CD4-positive, alpha-beta memory T cell (primary cell): ENCODE measurements at places on chromosomes 6 and 20. TPM values are rescaled to one million over a fixed set of nuclear protein-coding genes. Genes with fewer than 3 reads are reported as not detected.
A peak's percentile ranks its signal among the peaks of the same experiment; 100 is the strongest.

GRCh38 chr6:72999995-73000394 lies 225.3 kb downstream of the KHDC1L start:
- H3K4me3 ChIP-seq = no peak overlapping the region
- H3K36me3 ChIP-seq = no peaks in the 10 kb centered on the region
- H3K27ac ChIP-seq = no peak overlapping the region
- no peak for DNase-seq
- no peaks in the 10 kb centered on the region for H3K27me3 ChIP-seq

DNA sequence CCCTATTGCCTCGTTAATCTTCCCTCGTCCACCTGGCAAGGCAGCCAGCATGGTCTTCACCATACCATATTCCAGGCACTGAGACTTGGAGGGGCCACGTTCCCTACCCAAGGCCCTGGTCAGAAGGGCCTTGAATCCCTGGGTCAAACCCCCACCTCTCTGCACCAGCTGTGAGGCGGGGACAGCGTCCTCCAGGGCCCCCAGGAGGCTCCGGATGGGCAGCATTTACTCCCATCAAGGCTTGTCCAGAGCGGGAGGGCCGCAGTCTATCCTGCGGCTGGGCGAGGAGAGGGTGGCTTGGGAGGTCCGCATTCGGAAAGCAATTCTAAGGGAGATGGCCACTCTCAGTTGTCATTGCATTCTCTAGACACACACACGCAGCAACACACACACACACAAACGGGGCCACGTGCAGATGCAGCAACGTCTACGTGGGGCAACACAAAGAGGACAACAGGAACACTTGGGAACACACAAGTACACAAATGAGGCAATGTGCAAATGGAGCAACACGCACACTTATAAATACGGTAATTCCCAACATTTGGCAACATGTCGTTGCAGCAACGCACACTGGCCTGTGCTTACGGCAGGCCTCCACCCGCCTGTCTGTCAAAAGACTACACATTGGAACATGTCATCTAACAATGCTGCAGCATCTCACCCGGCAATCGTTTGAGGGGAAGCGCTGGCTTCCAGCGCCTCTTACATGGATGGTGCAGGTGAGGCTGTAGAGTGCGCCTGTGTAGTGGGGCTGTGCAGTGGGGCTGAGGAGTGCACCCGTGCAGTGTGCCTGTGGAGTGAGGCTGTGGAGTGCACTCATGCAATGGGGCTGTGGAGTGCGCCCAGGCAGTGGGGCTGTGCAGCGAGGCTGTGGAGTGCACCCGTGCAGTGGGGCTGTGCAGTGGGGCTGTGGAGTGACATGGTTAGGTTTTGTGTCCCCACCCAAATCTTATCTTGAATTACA lies 12.9 kb upstream of the NTSR1 start:
- no peaks in the 10 kb centered on the region for H3K4me1 ChIP-seq
- H3K27ac ChIP-seq = no peak overlapping the region
- DNase-seq = no peak
- H3K27me3 ChIP-seq = no peaks in the 10 kb centered on the region
- H3K4me3 ChIP-seq = no peak overlapping the region

DNA sequence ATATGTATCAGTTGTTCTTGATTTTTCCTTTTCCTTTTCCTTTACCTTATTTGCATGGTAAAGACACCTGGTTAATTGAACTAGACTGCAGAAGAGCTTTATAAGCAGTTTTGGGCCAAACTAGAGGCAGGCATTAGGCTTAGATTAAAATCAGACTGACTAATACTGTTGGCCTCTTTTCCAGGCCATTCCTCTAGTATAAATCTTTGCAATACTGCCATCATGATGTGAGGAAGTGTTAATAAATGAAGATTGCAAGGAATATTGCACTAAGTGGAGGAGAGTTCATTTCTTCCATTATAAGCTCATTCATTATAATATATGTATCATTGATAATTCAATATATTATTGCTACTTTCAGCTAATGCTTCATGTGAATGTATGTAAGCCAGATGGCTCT lies 163.8 kb downstream of the MMUT start:
- H3K27me3 ChIP-seq = no peaks in the 10 kb centered on the region
- no peak overlapping the region for H3K27ac ChIP-seq
- no peaks in the 10 kb centered on the region for H3K4me1 ChIP-seq
- no peak overlapping the region for H3K4me3 ChIP-seq
- no peaks in the 10 kb centered on the region for H3K36me3 ChIP-seq
- no peak for DNase-seq

DNA sequence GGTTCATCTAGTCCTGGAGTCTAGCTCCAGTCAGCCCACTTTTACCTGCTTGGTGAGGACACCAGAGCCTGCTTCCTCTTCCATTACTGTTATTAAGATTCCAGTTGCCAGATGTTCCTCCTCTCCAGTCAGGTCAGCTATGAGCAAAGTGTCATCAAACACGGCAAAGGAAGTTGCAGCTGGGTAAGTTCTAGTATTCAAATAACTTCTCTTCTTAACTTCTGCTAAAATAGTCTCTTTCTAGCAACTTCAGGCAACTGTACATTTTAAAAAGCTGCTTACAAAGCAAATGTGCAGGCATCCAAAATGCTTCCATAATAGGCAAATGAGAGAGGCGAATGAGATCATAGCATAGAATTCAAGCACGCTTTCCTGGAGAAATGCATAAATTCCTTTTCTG lies 18.4 kb upstream of the MRPS18A start:
- DNase-seq = no peak
- H3K27me3 ChIP-seq = no peaks in the 10 kb centered on the region
- no peaks in the 10 kb centered on the region for H3K36me3 ChIP-seq
- H3K4me3 ChIP-seq = no peak overlapping the region
- no peak overlapping the region for H3K27ac ChIP-seq

DNA sequence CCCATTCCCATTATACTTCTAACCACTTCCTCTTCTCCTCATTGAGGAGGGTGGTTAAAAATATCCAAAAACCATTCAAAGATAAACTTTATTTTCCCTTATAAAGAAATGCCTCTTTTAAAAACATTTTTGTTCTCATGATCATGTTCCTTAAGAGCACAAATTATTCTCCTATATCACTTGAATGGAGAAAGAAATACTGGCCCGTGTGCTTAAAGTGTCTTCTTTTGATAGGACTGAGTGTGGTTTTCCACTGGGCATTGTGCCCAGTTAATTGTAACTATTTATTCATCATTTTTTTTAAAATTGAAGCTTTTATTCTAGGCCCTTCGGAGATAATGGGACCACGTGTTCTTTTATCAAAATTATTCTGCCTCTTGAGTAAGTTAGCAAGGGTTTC lies 871.5 kb downstream of the QKI start:
- no peak overlapping the region for H3K4me3 ChIP-seq
- no peak for DNase-seq
- H3K4me1 ChIP-seq = no peaks in the 10 kb centered on the region
- no peaks in the 10 kb centered on the region for H3K36me3 ChIP-seq
- H3K27me3 ChIP-seq = no peaks in the 10 kb centered on the region

GRCh38 chr6:21102624-21103023 lies 490.9 kb upstream of the SOX4 start:
- no peaks in the 10 kb centered on the region for H3K27me3 ChIP-seq
- H3K4me3 ChIP-seq = no peak overlapping the region
- DNase-seq = no peak
- no peaks in the 10 kb centered on the region for H3K36me3 ChIP-seq

- no peak overlapping the region for H3K27ac ChIP-seq
- no peaks in the 10 kb centered on the region for H3K27me3 ChIP-seq
- no peak for DNase-seq
- H3K36me3 ChIP-seq = no peaks in the 10 kb centered on the region
- no peaks in the 10 kb centered on the region for H3K4me1 ChIP-seq
- H3K4me3 ChIP-seq = no peak overlapping the region
These were observed 354.4 kb downstream of the NKAIN2 start for GRCh38 chr6:124158024-124158423.

DNA sequence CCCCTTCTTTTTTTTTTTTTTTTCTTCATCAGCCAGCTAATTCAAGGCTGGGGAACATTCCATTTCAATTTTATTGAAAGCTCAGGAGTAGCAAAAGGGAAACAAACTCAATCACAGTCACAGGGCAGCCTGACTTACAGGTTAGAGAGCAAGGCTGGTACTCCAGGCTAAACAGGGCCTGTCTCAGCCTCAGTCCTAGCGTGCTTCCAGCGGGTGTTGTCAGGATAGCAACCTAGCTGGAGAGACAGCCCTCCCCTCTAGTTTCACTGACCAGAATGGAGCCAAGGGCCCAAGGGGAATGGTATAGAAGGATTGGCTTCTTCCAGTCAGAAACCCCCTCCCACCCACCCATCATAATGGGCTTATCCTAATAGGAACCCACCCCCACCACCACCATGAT lies 132.9 kb downstream of the PXDC1 start:
- H3K27me3 ChIP-seq = no peaks in the 10 kb centered on the region
- no peaks in the 10 kb centered on the region for H3K4me1 ChIP-seq
- H3K4me3 ChIP-seq = no peak overlapping the region
- no peak overlapping the region for H3K27ac ChIP-seq

DNA sequence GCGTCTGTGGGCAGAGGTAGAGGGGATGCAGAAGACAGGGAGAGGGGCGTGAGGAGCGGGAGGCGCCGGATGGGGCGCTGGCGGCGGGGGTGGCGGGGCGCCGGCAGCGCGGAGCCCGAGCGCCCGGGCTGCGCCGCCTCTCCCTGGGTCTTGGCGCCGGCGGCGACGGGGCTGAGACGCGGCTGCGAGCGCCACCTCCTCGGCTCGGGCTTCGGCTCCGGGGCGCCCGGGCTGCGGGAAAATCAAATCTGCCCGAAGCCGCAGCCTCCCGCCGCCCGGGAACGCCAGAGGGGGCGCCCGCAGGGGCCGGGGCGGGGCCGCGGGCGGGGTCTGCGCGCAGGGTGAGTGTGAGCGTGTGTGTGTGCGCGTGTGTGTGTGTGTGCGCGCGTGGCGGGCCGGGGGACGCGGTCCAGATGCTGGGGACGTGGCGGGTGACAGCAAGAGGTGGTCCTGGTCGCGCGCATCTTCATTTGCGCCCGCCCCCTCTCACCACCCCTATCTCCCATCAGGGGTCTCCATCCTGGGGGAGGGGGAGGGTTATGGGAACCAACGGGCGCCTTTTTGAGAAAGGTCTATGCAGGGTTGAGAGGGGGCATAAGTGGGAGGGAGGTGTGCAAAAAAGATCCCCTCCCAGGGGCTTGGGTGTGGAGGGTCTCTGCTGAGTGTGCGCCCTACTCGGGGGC lies 646 bp upstream of the CPNE5 start:
- no peaks in the 10 kb centered on the region for H3K36me3 ChIP-seq
- peak overlapping the region; percentile 19 for H3K4me3 ChIP-seq
- H3K27me3 ChIP-seq = peaks cover 18% of the 10 kb centered on the region
- no peak overlapping the region for H3K27ac ChIP-seq
- peaks cover 20% of the 10 kb centered on the region for H3K4me1 ChIP-seq

DNA sequence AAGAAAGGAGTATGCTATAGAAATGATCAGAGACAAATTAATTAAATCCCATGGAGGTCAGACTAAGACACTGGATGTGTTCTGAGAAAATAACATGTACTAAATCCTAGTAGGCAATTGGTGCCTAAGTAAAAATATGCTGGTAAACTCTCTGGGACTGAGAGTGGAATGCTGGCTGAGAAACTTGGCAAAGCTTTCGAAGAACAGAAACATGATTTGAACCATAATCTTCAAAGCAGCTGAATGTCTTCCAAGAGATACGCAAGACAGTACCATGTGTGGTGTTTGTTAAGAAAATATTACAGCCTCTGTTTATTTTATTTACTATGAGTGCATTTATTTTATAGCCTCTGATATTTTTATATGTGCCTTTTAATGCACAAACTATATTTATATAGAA lies 55.2 kb downstream of the EFHC1 start:
- no peaks in the 10 kb centered on the region for H3K36me3 ChIP-seq
- H3K27ac ChIP-seq = no peak overlapping the region
- H3K4me1 ChIP-seq = no peaks in the 10 kb centered on the region
- no peaks in the 10 kb centered on the region for H3K27me3 ChIP-seq

DNA sequence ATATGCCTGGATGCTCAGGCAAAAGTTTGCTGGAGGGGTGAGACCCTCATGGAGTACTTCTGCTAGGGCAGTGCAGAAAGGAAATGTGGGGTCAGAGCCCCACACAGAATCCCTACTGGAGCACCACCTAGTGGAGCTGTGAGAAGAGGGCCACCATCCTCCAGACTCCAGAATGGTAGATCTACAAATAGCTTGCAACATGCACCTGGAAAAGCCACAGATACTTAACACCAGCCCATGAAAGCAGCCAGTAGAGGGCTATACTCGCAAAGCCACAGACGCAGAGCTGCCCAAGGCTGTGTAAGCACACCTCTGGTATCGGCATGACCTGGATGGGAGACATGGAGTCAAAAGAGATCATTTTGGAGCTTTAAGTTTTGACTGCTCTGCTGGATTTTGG lies 60.7 kb upstream of the GJE1 start:
- H3K4me3 ChIP-seq = no peak overlapping the region
- H3K4me1 ChIP-seq = peaks cover 8% of the 10 kb centered on the region
- DNase-seq = no peak
- no peak overlapping the region for H3K27ac ChIP-seq
- H3K36me3 ChIP-seq = no peaks in the 10 kb centered on the region
- H3K27me3 ChIP-seq = no peaks in the 10 kb centered on the region

Gene ENPP5
- total RNA-seq = 1.2 TPM

Gene HRH3
- not detected for total RNA-seq

Gene DPPA5
- not detected for total RNA-seq

Gene C6orf120
- 32.9 TPM for total RNA-seq

Gene TOX2
- 0.33 TPM for total RNA-seq
